ENCODE measurements at places on chromosomes 2 and 18. TPM values are rescaled to one million over a fixed set of nuclear protein-coding genes. Genes with fewer than 3 reads are reported as not detected.

The GREB1L gene
- total RNA-seq: 13.8 TPM

The YPEL5 gene
- total RNA-seq: 86.1 TPM

The TRPM8 gene
- 0.22 TPM for total RNA-seq

The AMER3 gene
- 4.5 TPM for total RNA-seq

The LYG1 gene
- 2.1 TPM for total RNA-seq

The IGFBP5 gene
- 179 TPM for total RNA-seq

The GKN2 gene
- not detected for total RNA-seq

The ALLC gene
- 8.2 TPM for total RNA-seq

The CCDC150 gene
- 7.8 TPM for total RNA-seq

The REG1B gene
- not detected for total RNA-seq

Measured in spinal cord (tissue), 10 donors.